ENCODE measurements at places on chromosomes 13 and 19.

DNA sequence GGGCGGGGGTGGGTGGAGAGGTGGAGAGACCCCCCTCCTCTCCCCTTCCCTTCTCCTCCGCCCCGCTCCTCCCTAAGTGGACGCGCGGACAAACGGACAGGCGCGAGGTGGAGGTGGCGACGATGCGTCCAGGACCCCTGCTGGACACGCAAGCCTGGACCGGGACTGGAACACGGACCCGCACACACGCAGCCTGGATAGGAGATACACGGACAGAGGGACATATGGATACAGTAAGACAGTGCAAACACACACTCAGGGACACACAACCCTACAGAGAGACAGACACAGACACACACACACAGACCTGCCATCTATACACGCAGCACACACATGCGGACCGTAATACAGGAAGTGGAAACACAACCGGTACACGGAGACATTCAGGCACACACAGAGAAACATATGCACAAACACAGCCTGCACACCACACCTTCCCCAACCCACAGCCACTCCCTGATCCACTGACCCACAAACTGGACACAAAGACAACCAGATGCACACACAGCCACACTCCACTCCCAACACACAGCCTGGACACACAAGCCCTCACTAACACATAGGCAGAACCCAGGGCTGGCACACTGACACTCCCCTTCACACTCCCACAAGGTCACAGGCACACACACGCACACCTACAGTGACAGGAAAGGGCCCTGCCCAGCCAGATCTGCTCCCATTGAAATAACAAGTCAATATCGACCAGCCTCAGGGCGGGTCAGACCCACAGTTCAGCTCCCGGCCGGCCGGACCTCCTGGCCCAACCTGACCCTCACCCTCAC is 696 bp upstream of the ERFL start:
- peak; percentile 70 for DNase-seq

DNA sequence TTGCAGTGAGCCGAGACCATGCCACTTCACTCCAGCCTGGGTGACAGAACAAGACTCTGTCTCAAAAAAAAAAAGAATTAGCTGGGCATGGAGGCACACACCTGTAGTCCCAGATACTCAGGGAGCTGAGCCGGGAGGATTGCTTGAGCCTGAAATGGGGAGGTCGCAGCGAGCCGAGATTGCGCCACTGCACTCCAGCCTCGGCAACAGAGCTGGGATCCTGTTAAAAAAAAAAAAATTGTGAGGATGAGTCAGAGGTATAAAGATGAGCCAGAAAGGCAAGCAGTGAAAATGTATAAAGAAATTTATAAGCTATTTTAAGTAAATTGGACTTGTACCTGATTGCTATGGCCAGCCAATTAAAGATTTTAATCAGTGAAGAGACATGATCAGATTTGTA is 21.1 kb downstream of the KBTBD6 start:
- DNase-seq, result no peak

GRCh38 chr19:1169411-1169791 is 4.7 kb downstream of the SBNO2 start:
- DNase-seq, result no peak

- peak; percentile 63 for DNase-seq
Observed at GRCh38 chr13:83162493-83162892, 719.8 kb downstream of the SLITRK1 start.

GRCh38 chr13:41273831-41274441 is 10.6 kb upstream of the MTRF1 start:
- DNase-seq, result no peak

- DNase-seq, result no peak
Observed at GRCh38 chr19:43667876-43668405, 2.0 kb downstream of the PLAUR start.

DNA sequence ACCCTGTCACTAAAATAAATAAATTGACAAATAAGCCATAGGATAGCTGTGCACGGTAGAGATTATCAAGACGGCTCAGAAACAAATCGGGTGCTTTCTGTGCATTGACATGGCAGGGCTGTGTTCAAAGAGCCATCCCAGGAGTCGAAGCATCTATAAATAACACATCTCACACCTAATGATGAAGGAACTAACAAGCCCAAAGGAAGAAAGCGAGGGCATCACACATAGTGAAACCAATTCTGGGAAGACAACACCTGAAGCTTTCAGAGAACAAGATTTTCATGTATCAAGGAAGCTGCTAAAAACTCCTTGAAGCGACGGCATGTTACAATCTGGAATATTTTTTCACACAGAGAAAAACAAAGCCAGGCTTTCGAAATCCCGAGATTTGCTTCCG is 36.1 kb downstream of the KLF2 start:
- DNase-seq, result no peak

- no peak for DNase-seq
Observed at GRCh38 chr19:34387446-34387810, 16.8 kb upstream of the PDCD2L start.

DNA sequence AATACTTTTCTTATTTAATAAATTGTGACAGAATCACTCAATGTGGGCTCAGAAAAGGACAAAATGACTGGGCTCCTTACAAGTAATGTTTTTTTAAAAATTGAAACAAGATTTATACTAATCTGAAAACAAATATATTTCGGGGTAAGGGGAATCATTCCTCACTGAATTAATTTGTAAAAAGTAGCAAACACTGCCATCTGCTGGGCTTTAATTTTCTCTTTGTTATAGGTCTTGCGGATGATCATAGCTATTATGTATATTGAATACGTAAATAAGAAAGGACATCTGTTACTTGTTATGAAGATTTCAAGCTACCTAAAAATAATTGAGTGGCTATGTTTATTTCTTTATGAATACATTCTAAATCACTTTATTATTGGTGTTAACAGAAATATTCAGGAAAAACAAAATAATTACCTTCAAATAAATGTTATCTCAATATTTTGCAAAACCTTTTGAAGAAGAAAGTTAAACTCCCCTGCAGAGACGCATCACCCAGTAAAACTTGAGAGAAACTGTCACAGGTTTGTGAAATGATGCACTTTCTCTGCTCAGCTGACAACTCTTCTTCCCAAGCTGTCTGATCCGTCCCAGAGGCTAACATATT is 17.8 kb upstream of the ENOX1 start:
- DNase-seq, result peak; percentile 83

GRCh38 chr13:99978799-99979452 is 2.7 kb upstream of the ZIC2 start:
- DNase-seq, result no peak

DNA sequence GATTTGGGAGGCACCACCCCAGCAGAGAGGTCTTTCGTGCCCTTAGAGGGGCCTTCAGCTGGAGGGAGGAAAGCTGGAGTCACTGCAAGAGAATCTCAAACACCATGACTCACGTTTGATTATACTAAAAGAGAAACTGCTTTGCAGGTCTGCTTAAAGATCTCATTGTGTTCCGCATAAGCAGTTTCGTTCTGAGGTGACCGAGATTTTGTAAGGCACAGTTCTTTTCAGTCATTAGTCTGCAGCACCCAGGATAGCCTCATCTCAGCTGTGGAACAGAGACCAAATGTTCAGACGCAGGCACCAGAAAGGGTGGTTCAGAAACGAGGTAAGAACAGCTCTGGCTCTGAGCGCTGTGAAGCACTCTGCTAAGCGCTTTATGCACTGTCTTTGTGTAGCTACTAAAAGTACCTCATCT is 71.2 kb upstream of the GTF3A start:
- no peak for DNase-seq

DNA sequence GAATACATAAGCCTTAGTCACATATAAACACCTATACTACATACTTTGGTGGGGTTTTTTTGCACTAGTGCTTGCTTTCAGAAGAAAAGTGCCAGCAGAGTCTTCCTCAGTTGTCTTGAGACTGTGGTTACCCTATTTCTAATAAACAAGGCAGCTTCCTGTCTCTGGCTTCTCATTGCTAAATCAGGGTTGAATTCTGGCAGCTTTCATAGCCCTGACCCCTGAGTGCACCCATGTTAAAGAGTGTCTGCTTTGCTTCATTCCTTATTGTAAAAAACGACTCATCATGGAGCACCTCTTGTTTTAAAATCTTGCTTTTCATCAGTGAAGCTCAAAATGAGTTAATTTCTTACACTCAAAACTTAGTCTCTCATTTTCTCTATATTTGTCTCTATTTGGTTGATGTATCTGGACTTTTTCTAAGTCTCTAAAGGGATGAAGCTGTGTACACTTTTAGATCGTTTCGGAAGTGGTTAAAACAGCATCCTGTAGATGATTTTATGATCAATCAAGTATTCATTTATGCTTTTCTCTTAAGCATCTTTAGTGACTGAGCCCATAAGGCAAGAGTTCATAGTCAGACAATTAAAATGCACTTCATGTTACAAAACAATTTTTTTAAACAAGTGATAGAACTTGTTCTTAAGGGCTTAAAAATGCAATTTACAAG is 72.1 kb downstream of the KLF12 start:
- peak; percentile 26 for DNase-seq

DNA sequence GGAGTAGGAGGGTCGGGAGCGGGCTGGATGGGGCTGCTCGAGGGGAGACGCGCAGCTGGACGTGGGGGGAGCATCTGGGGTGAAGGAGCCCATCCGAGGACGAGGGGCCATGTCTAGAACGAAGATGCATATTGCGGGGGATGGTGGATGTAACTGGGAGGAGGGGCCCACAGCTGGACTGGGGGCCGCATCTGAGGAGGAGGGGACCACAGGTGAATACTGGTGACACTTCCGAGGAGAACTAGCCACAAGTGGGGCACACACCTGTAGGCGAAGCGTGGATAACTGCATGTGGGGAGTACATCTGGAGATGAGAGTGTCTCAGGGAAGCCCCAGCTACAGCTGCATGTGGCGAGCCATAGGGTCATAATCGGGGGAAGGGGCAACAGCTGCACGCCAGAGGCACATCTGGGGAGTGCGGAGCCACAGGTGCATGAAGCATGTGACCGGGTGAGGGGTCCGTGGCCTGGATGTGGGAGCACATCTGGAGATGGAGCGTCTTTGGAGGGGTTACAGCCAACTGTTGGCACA is 402 bp downstream of the ZSWIM9 start:
- no peak for DNase-seq

- DNase-seq, result no peak
Observed at GRCh38 chr13:97111756-97112155, 110.4 kb upstream of the MBNL2 start.

GRCh38 chr13:99085139-99085807 is 107.4 kb upstream of the DOCK9 start:
- DNase-seq, result no peak

GRCh38 chr13:73286942-73287620 is 228.3 kb downstream of the KLF5 start:
- no peak for DNase-seq

GRCh38 chr13:110126391-110126961 is 180.5 kb downstream of the COL4A1 start:
- peak; percentile 21 for DNase-seq

DNA sequence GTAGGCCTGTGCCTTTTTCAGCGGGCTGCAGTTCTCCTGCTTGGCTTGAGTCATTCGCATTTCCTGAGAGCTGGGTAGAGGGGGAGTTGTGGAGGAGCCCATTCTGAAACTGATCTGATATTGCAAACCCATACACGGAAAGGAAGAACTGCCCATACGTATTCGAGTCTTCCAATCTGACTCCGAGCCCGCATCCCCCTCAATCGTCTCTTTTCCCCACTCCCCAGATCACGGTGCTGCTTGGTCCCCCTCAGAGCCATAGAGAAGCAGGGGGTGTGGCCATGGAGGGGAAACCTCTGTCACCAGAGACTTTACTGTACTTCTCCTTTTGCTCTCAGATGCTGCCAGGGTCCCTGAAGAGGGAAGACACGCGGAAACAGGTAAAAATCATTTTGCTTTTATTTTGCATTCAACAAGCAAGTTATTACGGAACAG is at the start of gene CD22:
Gene CD22, plus strand, starts transcription at position 337 of the 435 bp plus-strand sequence. CDS start 2,854 bp downstream, outside the sequence.
- peak; percentile 91 for DNase-seq

- DNase-seq, result peak; percentile 91
Observed at GRCh38 chr19:35533822-35534392, 651 bp downstream of the GAPDHS start.

DNA sequence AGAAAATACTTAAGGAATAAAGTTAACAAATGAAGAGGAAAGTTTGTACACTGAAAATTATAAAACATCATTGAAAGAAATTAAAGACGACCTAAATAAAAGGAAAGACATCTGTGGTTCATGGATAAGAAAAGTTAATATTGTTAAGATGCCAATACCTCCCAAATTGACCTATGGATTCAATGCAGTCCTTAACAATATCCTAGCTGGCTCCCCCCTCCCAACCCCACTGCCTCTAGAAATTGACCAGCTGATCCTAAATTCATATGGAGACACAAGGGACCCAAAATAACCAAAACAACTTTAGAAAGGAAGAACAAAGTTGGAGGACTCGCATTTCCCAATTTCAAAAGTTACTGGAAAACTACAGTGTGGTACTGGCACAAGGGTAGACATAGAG is 28.3 kb downstream of the ZNF45 start:
- no peak for DNase-seq

- DNase-seq, result no peak
Observed at GRCh38 chr19:961866-962620, 22.1 kb upstream of the WDR18 start.

GRCh38 chr19:16062789-16063188 is 13.5 kb upstream of the TPM4 start:
- DNase-seq, result peak; percentile 78

DNA sequence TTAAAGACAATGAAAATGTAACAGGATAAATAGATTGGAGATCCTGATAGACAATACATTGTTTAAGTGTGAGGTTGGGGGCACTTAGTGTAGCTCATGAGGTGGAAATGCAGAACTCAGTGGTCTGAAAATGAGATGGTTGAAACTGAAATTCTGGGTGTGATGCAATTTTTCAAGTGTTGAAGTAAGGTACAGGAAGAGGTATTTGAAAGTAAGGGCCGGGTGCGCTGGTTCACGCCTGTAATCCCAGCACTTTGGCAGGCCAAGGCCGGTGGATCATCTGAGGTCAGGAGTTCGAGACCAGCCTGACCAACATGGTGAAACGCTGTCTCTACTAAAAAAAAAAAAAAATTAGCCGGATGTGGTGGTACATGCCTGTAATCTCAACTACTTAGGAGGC is 113.0 kb downstream of the UFM1 start:
- no peak for DNase-seq

- DNase-seq, result no peak
Observed at GRCh38 chr13:103000157-103000556, 66.1 kb downstream of the SLC10A2 start.

GRCh38 chr13:22903301-22903700 is 277.5 kb upstream of the SGCG start:
- DNase-seq, result no peak

DNA sequence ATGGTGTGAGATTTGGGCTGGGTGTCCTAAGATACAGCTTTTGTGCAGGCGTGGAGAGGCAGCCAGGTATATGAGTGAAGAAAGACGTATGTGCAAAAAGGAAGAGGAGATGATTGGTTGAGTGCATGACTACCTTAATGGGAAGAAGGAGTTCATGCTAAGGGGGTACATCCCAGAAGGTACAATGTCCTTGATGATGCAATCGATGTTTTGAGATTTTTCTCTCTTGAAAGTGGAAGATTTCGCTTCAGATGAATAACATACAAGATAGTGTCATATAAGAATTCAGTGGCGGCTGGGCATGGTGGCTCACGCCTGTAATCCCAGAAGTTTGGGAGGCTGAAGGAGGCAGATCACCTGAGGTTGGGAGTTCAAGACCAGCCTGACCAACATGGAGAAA is 357.1 kb downstream of the KLF12 start:
- DNase-seq, result no peak

- DNase-seq, result peak; percentile 81
Observed at GRCh38 chr13:44768239-44768638, 192.1 kb upstream of the TSC22D1 start.
